Right forelimb (tissue), 1 donor: ENCODE measurements at places on chromosomes 1 and 21.

GRCh38 chr1:242412921-242413320 lies 111.6 kb downstream of the PLD5 start:
- DNase-seq = no peak

GRCh38 chr1:67833602-67833940 lies 304 bp upstream of the GNG12 start:
- no peak for DNase-seq

DNA sequence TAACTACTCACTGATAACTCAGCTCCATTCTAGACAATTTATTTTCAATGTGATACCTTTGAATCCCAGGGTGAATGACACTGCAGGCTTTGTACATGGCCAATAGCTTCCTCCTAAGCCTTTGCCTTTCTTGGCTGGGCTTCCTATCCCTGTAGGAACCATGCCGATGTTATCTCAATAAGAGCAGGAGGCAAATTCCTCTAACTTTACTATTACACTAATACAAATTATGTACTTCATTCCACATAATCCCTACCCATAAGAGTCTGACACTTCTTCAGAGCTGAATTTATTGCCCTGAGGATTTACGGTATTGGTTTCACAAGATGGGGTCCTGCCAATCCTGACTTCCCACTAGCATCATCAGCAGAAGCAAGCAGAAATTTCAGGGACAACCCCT lies 14.0 kb downstream of the TGFBR3 start:
- DNase-seq = no peak

DNA sequence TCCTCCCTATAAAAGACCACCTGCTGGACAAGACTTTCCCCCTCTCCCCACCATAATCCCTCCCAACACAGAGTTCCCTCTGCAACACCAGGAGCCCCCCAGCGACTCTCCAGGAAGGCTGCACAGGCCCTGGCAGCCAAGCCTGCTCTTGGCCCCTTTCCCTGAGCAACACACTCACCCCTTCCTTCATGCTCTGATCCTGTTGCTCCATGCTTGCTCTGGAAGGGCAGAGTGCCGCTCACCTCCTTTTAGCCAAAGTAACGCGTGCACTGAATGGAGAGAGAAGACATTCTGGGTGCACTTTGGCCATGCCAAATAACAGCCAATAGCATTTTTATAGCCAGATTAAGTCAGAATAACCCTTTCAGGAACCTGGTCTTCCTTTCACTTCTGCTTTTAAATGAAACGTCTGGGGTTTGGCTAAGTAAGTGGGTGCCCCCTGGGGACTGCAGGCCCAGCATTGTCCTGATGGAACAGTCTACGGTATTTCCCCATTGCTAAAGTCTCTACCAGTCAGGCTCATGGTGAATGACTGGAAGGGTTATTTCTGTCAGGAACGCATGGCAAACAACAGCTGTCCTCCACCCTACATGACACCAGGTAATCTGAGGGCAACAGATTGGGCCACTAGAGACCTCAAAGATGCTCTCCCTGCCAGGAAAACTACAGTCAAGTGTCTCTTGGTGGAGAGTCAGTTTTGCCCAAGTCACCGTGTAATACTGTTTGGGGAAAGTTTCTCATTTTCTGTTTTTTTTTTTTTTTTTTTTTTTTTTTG lies at the start of gene SLC2A5:
SLC2A5 (minus strand) TSS at position 310 of the 775 bp plus-strand sequence; CDS start at position 211, 99 bp downstream.
- no peak for DNase-seq

GRCh38 chr1:32216566-32216965 lies 5.6 kb downstream of the TMEM234 start:
- no peak for DNase-seq

- DNase-seq = no peak
These were observed 4.4 kb upstream of the PHTF1 start for GRCh38 chr1:113763661-113764060.

DNA sequence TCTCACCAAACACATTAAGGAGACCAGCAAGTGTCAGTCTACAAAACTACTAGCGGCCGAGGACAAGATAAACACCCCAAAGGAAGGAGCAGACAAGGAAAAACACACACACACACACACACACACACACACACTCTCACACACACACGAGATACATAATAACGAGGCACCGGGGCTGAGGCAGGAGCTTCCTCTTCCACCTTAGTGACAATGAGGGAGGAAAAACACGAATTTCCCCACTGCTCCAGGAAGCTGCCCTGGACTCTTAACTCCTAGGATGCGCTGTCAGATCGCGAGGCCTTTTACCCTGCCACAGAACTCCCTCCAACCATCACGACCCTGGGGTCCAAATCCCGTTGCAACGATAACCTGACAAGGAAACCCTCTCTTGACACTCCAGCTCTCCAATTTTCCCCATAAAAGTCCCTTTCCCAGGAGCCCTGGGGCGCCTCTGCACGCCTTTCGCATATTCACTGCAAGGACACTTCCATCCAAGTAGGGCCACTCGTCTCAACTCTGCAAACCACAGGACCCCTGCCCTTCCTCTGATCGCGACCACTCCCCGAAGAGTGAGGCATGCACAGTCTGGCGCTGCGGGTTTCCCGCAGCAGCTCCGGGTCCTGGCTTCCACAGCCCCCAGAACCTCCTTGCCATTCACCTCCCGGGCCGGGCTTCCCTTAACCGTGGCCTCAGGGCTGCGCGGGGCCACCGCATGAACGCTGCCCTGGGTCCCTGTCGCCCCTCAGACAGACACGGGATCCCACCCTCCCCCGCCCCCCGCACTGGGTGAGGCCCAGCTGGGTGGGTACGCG lies 581 bp downstream of the ETV3 start:
- DNase-seq = peak; percentile 53

DNA sequence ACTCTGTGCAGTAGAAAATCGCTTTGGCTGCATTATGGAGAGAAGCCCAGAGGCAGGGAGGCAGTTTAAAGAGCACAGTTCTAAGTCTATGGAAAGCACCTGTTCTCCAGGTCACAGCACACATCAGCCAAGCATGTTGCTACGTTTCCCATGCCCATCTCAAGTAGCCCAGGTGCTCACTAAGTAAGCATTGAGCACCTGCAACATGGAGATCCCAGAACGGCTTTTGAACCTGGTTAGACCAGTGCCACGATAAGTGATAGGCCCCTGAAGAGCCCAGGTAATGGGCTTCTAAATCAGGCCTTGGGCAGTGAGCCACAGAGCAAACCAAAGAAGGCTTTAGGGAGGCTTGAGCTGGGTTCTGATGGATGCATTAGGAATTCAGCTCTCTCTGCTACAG lies 186.2 kb downstream of the C1orf94 start:
- no peak for DNase-seq
